Hematopoietic multipotent progenitor cell treated with erythropoietin and hydrocortisone succinate and interleukin-3 and kit ligand, for 17 days (in vitro differentiated cells): ENCODE measurements at places on chromosomes 5 and 9.

- no peak for DNase-seq
Observed at GRCh38 chr5:113195771-113196170, 219.2 kb downstream of the DCP2 start.

DNA sequence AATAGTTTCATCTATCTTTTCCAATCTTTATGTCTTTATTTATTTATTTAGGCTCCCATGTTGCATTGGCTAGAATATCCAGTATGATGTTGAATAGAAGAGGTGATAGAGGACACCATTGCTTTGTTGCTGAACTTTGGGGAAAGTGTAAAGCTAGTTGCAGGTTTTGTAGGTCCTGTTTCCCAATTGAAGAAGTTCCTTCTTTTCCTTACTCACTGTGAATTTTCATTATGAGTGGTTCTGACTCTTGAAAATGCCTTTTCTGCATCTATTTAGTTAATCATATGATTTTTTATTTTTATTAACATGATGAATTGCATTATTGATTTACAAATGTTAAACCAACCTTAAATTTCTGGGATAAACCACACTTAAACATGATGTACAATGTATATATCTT, 58.9 kb upstream of the NR3C1 start:
- DNase-seq, result no peak

GRCh38 chr5:66704790-66705425, 108.7 kb downstream of the MAST4 start:
- no peak for DNase-seq

DNA sequence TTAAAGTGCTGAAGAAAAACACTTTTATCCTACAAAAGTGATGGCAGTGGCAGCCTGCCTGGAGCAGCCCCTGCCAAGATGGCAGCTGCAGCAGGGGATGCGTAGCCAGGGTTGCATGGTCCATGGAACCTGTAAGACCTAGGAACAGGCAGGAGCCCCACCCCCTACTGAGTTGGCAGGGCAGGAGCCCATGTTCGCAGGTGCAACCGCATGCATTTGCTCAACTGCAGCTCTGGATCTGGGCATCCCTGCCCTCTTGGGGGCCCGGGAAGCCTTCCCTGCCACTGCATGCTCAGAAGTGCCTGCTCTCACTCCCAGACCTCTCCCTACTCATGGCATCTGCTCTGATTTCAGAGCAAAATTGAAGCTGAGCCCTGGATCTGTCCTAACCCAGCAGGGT, 779.6 kb downstream of the CDH18 start:
- DNase-seq, result no peak

DNA sequence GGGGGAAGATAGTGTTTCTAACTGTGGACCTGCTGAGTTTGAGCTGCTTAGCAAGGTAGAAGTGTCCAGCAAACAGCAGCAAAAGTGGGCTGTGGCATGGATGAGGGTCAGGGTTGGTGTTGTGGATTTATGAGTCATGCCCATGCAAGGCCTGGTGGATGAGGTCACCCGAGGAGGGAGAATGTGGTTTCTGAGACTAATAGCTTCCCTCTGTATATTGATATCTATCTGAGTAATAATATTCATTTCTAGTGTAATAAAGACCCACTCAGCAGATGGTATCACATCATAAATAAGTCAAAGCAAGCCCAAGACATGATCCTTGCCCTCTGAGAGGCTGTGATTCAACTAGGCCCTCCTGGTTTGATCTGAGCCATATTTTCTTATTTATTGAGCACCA, 597.8 kb upstream of the CLINT1 start:
- DNase-seq, result no peak

- DNase-seq, result no peak
Observed at GRCh38 chr9:109887079-109887478, 107.1 kb downstream of the PALM2AKAP2 start.

- no peak for DNase-seq
Observed at GRCh38 chr9:38232895-38233294, 159.6 kb upstream of the ALDH1B1 start.
